ENCODE measurements at places on chromosomes 1 and 21.

DNA sequence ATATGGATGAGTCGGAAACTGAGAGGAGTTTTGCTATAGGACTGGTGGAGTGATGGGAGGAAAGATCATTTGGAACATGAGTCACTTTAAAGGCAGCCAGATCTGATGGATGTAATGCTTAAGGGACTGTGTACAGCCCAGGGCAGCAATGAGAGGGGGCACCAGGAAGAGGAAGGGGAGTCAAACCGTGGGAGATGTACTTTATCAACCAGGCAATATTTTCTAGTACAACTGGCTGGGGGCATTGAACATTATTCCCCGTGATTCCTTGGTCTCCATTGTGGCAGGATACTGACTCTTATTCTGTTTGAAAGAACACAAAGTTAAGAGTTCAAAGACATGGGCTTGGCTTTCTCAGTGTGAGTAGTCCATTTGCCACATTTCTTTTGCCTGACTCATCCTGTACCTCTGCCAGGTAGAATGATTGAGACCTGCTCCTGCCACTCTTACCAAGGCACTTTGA, 268.2 kb upstream of the NR5A2 start:
- no peak for DNase-seq

DNA sequence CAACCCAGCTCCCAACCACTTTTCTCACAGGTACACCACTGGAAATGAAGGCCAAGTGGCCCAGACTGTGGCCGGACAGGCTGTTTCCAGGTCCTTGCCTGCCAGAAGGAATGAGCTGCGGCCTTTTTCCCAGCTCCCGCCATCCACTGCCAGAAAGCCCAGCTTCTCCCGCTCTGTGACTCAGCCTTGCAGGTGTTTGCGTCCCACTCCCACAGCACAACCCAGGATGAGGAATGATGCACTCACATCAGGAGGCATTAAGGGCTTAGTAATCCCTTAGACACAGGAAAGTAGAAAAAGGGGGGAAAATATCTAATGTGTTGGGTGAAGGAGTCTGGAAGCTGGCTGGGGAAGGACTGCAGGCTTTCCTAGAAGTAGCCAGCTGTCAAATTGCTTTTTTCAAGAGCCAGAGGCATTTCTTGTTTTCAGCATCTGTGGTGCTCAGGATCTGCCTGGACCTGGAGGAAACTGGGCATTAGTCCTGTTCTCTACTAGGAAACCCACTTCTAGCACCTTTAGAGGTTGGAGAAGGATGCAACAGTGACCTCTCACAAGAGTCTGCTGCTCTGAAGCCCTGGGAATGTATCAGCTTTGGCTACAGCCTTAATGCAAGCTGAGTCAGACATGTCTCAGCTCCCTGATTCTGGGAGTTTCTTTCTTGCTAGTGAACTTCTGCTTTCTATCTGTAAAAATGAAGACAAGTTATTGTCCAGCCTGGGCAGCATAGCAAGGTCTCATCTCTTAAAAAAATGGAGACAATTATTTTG, 13.2 kb upstream of the MAP1LC3C start:
- no peak for DNase-seq

DNA sequence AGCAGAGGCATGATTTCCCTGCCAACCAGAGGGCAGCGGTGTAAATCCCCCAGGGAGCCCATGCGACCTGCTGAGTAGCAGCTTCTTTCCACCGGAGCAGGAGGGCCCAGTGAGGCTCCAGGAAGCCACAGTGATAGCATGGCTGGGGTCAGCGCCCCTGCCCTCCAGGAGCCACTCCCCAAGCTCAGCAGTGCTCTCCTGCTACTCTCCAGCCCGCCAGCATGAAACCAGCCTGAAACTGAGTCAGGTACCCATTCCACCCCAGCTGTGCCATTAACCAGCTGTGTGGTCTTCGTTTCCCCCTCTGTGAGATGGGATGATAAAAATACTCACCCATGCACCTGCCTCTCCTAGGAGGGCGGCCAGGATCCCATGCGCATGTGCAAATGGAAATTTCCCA, 123.8 kb upstream of the TMEM51 start:
- DNase-seq = peak; percentile 40

GRCh38 chr1:75922698-75923097, 9.5 kb downstream of the ASB17 start:
- DNase-seq = no peak

DNA sequence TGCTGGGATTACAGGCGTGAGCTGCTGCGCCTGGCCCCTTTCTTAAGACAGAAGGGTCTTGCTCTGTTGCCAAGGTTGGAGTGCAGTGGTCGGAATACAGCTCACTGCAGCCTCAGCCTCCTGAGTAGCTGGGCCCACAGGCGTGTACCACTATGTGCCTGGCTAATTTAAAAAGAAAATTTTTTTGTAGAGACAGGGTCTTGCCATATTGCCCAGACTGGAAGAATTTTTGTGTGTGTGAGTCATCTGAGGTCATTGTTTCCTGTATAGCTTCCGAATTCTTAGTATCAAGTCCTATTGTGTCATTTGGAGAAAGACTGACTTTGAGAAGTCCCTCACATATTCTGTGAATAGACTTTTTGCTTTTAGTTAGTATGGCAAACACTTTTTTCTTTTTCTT, 4.7 kb downstream of the SZRD1 start:
- DNase-seq = no peak

GRCh38 chr1:205751036-205751651, 1.2 kb upstream of the NUCKS1 start:
- no peak for DNase-seq

DNA sequence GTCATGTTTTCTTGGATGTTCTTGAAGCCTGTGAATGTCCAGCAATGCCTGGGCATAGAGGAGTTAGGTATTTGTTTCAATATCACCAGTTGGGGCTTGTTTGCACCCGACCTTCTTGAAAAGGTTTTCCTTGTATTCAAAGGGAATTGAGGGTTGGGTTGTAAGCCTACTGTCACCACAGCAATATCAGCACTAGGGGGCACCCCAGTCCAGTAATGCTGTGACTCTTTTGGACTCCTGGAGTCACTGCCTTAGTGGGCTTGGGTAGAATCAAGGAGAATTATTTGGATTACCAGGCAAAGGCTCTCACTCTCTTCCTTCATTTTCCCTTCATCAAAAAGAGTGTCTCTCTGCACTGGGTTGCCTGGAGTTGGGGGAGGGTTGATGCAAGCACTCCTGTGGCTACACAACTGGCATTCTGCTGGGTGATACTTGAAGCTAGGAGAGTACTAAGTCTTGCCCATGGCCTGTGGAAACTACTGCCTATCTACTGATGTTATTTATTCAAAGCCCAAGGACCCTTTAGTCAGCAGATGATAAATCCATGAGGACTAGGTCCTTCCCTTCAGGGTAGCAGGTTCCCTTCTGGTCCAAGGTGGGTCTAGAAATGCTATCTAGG, 34.5 kb downstream of the OR10R2 start:
- DNase-seq = peak; percentile 2

DNA sequence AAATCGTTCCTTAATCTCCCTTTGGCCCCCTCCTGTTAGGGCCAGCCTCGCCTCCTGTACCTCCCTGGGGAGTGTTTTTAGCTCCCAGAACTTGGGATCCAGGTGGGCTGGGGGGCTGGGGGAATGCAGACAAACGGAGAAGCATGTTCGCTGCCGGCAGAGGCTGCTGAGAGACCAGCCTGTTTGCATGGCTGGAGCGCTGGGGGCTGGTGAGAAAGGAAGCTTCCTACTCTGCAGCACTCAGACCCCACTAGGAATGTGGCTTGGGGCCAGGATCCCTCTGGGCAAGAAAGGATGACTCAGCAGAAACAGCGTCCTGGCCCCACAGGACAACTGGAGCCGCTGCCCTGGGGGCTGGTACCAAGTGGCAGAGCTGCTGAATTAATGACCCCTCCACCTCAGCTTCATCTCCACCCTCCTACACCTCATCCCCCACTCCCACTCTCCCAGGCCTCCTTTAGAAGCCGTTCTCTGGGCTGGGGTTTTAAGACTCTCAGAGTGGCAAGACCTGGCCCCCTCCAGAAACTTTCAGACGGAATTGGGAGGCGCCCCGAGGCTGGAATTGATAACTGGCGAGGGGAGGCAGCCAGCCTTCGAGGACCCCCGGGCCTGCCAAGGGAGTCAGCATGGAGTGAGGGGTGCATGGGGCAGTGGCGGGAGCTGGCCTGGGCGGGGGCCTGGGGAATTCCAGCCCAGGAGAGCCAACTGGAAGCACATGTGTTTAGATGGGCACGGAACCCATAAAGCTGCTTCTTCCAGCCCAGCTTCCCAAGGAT, 28.5 kb upstream of the EPS8L3 start:
- DNase-seq = peak; percentile 98

DNA sequence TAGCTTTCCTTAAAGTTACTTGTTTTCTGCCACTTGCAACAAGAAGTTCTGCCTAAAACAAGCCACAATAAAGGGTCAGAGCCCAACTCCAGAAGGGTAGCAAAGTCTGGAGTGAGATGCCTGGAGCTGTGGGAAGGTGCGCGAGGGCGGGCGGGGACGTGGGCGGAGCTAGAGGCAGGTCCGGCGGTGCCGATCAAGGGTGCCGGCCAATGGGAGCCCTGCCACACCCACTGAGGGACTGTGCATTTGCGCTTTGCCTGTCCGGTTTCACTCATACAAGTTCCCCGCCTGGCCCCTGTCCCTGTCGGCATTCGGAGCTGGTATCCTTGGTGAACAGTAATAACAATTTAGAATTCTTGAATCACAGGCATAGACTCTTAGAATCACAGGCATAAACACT, 732.4 kb downstream of the MATN1 start:
- no peak for DNase-seq

DNA sequence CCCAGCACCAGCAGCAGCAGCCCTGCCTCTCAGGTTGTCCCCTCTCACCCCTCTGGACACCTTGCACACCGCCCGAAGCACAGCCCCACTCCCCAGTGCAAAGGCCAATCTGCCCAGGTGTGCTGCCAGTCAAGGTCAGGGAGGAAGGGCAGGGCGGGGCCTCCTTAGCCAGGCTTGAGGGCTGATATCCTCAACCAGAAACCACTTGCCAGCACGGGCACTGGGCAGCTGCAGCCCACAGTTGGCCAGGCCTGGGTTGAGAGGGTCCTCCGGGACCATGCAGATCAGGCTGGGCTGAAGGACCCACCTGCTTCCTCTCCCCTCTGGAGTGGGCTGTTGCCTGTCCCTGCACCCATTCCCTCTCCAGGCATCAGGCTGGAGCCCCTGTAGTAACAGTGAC, 588.3 kb downstream of the NPHP4 start:
- no peak for DNase-seq

- DNase-seq = peak; percentile 88
These were observed 10.7 kb downstream of the CLCNKA start for GRCh38 chr1:16032388-16033102.

DNA sequence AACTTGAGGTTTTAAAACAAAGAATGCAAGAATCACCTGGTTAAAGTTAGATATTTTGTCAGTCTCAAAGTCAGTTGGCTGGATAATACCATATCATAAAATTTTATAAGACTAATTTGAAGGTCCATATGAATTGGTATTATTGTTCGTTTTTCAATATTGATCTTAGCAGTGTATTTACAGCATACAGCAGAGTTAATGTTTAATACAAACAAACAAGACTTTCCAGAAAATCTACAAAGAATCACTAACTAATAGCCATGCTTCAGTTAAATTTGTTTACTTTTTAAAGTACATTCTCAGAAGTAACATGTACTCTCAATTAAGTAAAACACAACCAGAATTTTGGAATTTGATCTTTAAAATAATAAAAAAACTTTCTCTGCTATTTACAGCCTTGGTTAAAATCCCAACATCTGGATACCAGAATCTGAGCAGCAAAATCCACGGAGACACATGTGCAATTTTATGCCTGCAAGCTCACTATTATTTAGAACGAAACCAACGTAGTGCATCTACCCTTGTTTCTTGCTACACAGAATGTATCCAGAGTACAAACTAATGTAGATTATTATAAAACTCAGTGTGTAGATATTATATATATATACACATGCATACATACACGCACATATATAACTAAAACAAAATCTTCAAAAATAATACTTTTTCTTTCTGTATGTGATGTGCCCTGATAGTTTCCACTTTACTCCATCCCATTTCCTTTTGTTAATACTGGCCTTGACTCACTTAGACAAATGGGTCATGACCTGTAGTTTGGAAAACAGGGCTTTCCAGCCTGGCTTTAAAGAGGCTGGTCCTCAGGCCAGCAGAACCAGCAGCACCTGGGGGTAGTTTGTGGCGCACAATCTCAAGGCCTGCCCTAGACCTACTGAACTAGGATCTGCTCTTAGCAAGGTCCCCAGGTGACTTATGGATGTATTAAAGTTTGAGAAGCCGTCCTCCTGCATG, 63.6 kb upstream of the ERG start:
- DNase-seq = no peak

- no peak for DNase-seq
These were observed 30.8 kb downstream of the NR5A2 start for GRCh38 chr1:200058341-200058740.

DNA sequence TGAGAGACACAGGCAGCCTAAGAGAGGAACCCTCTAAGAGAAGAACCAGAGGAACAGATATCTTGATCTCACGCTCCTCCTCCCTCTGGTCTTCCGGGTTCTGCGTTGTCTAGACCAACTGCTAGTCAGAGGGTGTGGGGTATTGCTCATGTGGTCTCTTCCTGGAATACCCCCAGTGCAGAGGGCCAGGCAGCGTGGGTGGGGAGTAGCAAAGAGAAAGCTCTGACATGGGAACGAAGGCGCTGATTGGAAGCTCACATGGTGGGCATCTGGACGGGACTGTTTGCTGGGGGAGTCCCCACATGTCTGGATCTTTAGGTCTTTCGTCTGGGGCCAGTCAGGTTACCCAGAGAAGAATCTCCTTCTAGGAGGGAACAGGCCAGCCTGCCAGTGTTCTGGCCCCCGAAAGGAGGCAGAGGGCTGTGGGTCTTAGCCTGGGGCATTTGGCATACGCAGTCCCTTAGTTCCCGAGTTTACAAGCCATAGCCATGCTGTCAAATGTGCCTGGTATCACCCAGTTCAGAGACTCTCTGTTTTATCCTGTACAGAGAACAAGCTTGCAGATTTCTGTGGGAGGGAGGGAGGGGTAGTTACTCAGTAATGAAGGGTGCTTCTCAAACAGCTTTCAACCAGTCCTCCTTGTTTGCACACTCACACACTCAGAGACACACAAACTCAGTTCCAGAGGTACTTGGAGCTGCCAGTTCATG, 18.3 kb upstream of the IL6R start:
- no peak for DNase-seq

- DNase-seq = peak; percentile 91
These were observed 5.5 kb downstream of the MFSD2A start for GRCh38 chr1:39960431-39960958.

DNA sequence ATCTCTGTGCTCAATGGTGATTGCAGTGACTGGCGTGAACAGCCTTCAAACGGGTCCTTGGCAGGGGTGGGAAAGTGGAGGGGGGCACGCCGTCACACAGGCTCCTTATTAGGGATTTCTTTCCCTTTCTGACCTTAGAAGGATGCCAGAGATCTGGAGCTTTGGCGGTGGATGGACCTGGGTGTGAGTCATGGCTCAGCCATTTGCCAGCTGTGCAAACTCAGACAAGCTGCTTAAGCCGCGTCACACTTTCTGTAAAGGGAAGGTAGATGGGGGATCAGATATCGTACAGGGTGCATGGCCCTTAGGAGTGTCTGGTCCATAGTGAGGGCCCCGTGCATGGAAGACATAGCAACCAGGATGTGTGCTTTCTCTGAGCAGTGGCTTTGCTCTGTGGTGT, 48.3 kb upstream of the C1orf174 start:
- DNase-seq = no peak
